Tibial nerve (tissue), 4 donors: ENCODE measurements at places on chromosomes 3 and 15. TPM values are rescaled to one million over a fixed set of nuclear protein-coding genes. Genes with fewer than 3 reads are reported as not detected.

DNA sequence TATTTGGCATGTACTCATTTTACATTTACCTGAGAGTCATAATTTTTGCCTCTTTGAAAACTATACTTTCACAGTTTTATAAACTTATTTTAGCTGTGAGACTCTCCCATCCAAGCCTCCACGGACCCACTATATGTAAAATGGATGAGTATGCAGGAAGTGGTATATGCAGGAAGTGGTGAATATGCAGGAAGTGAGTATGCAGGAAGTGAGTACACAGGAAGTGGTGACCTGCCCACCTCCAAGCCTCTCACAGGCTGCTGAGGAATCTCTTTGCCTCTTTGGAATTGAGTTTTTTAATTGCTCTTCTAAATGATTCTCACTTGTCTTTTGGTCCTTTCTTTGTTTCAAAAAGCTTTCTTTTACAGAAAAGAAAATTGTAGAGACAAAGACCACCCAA is 85.2 kb downstream of the KBTBD8 start:
- no peak for DNase-seq

- no peak for DNase-seq
Measured at GRCh38 chr3:156459434-156459833, 95.5 kb downstream of the SSR3 start.

Gene HEMK1
- 8.7 TPM for total RNA-seq

- DNase-seq, result no peak
Measured at GRCh38 chr3:123389628-123389918, 59.3 kb downstream of the ADCY5 start.

Gene SERPINI2
- not detected for total RNA-seq

GRCh38 chr3:175590745-175591144 is 731.6 kb downstream of the NAALADL2 start:
- no peak for DNase-seq

GRCh38 chr15:77544162-77544561 is 88.5 kb downstream of the LINGO1 start:
- DNase-seq, result no peak

- DNase-seq, result no peak
Measured at GRCh38 chr15:82910721-82911120, 41.8 kb downstream of the HOMER2 start.

Gene GABRB3
- total RNA-seq, result 2.1 TPM

Gene DCP1A
- total RNA-seq, result 23.0 TPM

GRCh38 chr3:170864525-170865208 is 5.3 kb downstream of the RPL22L1 start:
- DNase-seq, result no peak
